SHP77 treated with DMSO at 0.1 percent for 48 hours (cell line): ENCODE measurements at places on chromosomes 2 and 18.

DNA sequence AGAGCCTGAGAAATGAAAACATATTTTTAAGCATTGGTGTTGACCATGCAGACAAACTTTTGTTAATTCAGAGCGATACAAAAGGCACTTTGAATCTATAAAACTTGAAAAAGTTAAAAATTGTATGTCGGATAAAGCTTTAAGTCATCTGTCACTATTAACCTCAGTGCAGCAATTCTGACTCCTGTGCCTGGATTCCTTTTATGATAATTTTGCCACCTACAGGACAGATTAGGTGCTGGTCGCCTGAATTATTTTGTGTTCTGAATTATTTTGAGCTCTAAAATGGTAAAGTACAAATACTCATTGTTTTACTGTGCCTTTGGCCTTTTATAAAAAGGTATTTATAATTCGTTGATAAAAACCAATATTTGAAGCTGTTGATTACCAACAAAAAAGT lies 19.4 kb upstream of the RNF138 start:
- DNase-seq = no peak

DNA sequence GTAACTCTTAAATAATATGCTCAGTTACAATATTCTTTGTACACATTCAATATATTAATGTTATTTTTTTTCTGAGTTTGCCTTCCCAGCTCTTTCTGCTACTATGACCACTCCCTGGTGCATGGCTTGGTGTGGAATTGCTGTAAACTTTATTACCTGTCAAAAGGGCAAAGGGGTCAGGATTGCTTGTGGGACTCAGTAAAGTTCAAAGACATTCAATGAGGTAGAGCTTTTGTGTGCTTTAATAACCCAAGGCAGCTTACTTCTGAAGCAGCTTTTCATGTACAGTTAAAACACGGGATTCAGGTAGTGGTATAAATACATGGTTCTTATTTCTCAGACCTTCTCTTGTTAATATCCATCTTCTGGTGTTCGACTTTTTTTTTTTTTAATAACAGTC lies 132.8 kb downstream of the MEIS1 start:
- no peak for DNase-seq

DNA sequence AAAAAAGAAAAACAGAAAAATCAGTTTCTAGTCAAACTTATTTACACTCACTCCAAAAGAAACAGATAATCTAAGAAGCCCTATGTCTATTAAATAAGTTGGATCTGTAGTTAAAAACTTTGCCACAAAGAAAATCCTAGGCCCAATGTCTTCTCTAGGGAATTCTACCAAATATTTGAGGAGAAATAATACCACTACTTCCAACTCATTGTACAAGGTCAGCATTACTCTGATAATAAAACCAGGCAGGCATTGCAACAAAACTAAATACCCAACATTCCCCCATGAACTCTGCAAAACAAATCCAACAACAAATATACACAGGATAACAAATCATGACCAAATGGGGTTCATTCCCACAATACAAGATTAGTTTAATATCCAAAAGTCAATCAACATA lies 73.8 kb upstream of the ST8SIA5 start:
- DNase-seq = no peak

GRCh38 chr2:127770973-127771735 lies 39.8 kb downstream of the WDR33 start:
- DNase-seq = no peak

- no peak for DNase-seq
These were observed 241.1 kb downstream of the SMAD2 start for GRCh38 chr18:47689371-47689770.

GRCh38 chr2:177393824-177394593 lies 1.4 kb downstream of the AGPS start:
- DNase-seq = no peak
